ENCODE measurements at places on chromosomes 6 and 20. TPM values are rescaled to one million over a fixed set of nuclear protein-coding genes. Genes with fewer than 3 reads are reported as not detected.

The CNR1 gene
- 3.8 TPM for total RNA-seq

DNA sequence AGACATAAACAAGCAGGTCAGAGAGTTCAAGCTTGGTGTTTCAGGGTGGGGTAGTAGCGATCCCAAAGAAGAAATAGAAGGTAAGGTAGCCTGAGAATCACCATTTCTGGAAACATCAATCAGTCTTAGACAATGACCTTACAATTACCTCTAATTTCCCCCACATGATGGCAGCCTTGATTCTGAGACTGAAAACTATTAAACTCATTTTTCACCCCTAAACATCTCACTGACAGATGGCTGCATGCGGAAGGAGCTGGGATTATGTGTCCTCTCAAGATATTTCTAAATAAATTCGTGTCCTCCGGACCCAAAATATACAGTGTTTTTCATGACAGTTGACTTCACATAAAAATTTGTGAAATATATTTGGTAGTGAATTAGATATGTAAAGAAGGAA, 61.0 kb downstream of the KIF6 start:
- DNase-seq, result no peak

The ZNF451 gene
- total RNA-seq, result 25.0 TPM

The PPP1R3G gene
- 7.4 TPM for total RNA-seq

DNA sequence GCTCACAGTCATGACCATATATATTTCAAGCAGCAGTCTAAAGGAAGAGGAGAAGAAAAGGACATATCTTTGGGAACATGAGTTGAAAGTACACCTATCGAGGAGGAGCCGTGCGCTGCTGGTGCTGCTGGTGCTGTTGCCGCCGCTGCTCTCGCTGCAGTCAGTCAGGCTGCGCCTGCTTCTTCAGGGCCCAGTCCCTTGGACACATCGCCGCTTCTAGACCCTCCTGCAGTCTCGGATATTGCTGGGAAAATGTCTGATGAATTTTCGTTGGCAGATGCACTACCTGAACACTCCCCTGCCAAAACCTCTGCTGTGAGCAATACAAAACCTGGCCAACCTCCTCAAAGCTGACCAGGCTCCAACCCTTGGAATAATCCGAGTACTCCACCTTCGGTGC, 8.2 kb upstream of the ASCC3 start:
- no peak for DNase-seq

Measured in left cardiac atrium (tissue), 4 donors.